NB4 (cell line): ENCODE measurements at places on chromosomes 7 and 10.

GRCh38 chr7:50552139-50552538 lies 13.1 kb downstream of the DDC start:
- no peak for DNase-seq

GRCh38 chr7:79459381-79459780 lies 5.9 kb upstream of the MAGI2 start:
- DNase-seq, result no peak

DNA sequence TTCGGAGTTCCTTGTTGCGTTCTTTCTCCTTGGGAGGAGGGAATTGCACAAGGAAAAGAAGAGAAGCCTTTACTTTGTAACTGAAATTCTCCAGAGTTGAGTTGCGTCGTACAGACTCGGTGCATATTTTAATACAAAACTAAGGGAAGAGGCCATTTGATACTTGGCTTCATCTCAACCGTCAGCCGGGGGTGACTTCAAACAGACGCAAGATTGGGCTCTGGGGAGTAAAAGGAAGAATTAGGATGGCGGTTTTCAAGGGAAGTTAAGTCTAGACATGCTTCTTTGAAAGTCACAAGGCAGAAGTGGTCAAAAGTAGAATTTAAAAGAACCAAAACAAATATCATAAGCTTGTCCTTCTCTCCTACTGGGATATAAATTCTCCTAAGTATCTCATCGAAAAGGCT lies 1.6 kb downstream of the PRR15 start:
- peak; percentile 71 for DNase-seq

- DNase-seq, result no peak
Measured at GRCh38 chr10:43174969-43175368, 36.7 kb downstream of the CSGALNACT2 start.

DNA sequence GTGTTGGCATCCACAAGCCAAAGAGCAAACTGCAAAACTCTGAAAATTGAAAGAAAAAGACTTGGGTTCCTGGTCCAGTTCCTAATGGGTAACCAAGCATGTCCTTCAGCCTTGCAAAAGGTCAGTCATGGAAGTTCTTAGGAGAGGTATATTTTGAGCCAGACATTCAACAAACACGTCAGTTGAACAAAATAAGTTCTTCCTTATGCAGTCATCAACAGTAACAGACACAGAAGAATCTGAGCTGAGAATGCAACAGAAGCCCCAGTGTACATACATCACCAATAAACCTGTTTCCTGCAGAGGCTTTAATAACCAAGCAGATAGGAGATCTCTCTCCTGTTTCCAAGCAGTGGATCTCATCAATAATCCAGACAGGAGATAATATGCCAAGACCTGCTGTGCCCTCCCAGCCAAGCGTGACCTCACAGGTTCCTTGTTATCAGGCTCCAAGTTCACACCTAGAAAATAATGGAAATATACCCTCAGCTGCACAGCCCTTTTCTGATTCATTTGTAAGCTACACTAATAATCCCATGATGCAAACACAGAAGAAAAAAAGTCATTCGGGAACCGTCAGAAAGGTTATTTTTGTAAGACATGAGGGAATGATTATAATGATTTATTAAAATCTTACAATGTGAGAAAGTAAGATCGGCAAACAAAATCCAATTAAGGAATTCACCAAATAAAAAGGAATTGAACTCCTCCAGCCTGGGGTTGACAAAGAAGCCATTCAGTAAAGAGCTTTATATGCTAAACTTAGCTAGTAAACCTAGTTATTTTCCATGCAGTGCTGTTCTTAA lies 90.7 kb downstream of the DGKI start:
- DNase-seq, result peak; percentile 59

DNA sequence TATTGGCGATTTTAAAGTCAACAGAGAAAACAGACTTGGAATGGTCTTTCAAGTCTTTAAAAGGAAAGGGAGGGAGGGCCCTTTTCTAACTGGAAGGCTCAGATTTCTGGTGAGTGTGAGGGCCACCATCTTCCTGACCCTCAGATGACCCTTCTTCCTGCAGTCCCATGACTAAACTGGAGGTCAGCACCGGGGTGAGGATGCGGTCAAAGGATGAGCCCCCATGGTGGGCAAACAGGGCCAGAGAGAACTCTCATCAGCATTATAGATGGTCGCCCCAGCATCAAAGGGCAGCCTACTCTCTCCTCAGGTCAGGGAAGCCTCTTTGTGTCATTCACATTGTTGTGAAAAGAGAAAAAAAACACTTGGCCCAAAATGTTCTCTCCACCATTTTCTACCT lies 219.2 kb downstream of the LRMDA start:
- DNase-seq, result no peak

DNA sequence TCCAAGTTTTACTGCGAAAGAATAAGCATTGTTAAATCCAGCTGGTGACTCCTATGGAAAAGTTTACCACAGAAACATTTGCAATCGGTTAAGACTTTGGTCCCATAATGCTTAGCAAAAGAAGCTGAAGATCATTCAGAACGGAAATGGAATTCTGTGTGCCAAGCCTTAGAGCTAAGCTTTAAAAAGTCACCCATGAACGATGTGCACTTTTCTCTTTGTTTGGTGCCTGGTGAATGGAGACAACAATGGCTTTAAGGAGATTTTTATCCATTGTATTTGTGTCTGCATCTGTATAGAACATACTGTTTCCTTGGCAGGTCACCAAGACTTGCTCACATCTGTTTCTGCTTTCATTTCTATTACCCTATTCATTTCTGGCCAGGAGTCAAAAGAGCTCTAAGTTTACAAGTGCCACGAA lies 26.3 kb upstream of the COL1A2 start:
- no peak for DNase-seq

GRCh38 chr7:118330388-118330787 lies 105.9 kb downstream of the ANKRD7 start:
- DNase-seq, result no peak

GRCh38 chr10:36030516-36030915 lies 388.4 kb upstream of the FZD8 start:
- no peak for DNase-seq

GRCh38 chr10:131050162-131050766 lies 261.3 kb downstream of the TCERG1L start:
- DNase-seq, result no peak

GRCh38 chr7:2972835-2973161 lies 70.9 kb downstream of the CARD11 start:
- no peak for DNase-seq

DNA sequence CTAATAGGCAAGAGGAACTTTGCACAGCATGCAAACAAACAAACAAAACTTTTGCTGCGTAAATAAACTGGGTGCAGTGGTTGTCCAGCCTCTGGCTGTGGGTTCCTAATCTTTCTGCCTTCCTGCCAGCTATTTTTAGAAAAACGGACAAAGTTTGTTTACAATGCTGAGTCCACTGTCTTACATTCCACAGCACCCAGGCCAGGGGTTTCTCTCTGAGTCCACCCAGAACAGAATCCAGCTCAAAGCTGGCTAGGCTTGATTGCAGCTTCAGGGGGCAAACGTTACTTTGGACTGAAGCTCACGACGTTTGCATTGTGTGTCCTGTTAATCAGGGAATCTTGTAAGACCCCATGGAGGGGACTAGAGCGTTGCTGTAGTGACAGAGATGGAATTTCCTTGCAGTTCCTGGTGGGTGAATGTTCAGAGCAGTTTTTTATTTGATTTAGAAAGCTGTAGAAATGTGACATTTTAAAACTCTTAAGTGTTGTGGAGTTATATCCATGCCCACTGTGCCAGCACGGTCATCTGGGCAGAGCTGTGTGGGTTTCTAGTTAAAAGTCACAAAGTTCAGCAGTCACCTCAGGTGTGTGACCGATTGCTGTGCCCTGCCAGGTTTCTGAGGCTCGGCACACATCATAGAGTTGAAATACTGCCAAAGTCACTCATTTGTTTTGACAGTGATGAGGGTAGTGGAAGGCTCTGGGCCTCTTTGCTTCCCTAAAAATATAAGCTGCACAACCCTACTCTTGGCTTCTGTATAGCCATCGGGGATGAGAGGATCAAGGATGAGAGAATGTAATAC lies 247.0 kb downstream of the STK31 start:
- DNase-seq, result no peak

DNA sequence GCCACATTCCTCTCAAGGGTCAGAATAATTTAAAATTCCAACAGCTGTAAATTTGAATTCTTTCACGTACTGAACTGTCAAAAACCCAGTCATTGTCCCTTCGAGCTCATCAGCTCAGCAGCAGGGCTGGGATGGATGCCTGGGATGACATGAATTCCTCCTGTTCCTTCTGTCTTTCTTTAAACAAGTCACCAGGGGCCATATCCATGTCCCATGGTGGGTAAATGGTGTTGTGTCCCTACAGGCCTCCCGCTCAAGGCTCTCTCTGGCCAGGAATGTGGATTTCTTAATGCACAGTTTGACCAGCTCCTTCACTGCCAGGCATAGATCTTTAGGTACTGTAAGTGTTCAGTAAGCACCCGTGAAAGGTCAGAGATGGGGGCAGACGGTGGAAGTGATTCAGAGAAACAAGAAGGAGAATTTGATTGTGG lies 13.8 kb upstream of the TECPR1 start:
- no peak for DNase-seq

- DNase-seq, result no peak
Measured at GRCh38 chr10:55063811-55064210, 262.8 kb upstream of the PCDH15 start.
